ENCODE measurements at places on chromosomes 2 and 18.

DNA sequence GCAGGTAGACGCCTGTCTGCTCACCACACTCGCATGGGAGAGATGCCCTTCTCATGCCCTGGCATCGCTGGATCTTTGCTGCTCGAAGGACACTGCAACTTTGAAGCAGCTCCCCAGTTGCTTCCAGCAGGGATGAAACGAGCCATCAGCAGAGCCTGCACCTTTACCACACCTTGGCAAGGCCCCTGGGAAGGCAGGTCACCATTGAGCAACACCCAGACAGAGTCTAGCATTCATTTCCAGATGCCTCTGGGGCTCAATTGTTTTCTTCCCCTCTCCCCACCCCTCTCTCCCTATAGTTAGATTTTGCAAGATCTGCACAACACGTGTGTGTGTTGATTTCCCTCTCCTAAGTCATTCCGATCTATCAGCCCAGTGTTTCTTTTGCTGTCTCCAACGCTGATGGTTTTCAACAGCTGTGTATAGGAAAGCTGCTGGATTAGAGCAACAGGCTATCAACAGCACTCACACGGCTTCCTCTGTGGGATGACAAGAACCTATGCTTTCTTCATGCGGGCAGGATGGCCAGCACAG is 25.6 kb upstream of the INHBB start:
- no peak for DNase-seq

GRCh38 chr2:189409131-189409530 is 32.1 kb upstream of the WDR75 start:
- no peak for DNase-seq

DNA sequence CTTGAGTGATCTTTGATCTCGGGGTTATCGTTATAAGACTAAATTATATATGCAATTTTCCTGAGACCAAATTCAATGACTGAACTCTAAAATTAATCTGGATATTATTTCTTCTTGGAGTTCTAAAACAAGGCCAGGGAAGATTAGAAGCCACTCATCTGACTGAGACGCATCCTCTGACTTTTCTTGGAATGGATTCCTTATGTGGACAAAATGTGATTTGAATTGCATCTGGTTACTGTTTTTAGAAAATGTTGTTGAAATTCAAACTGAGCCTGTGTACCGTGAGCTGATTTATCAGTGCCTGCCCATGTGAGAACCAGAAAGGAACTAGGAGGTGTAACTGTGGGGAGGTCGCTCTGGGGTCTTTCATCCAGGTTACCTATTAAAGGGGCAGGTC is 330.8 kb downstream of the OSR1 start:
- DNase-seq, result no peak

DNA sequence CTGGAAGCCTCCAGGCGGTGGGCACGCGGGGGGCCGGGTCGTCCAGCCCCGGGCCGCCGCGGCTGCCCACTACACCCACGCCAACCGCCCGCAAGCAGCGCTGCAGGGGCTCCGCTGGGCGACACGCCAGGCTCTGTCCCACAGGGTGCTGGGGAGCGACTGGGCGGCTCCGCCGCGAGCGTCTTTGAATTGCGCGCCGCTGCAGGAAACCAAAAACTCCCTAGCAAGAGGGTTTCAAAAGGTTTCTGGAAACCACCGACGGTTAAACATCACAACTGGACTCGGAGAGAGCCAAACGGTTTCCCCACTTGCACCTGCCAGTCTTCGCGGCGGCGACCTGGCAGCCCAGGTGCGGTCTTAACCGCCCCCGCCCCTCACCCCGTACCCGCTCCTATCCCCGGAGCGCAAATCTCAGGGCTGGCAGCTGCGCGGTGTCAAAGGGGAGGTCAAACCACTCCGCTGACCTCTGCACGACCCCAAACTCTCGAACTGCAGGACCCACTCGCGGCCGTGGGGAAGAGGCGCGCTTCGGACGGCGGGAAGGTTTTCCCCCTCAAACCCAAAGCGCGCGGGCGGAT is 1.0 kb downstream of the CXCR4 start:
- no peak for DNase-seq

DNA sequence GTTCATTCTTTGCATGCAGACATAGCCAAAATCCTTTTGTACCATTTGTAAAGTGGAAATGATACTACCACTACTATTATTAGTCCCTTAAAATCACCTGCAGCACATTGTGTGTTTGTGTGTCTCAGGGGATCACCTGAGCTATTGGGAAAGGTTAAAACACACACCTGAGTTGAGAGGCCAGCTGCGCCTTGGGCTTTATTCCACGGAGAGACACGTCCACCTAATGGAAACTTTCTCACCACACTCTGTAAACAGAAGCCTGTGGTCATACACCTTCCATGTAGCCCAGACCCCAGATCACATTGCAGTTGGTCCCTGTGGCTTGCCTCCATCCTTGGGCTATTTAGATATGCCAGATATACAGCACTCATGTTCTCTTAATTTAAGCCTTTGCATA is 81.8 kb upstream of the SH3BP4 start:
- no peak for DNase-seq

DNA sequence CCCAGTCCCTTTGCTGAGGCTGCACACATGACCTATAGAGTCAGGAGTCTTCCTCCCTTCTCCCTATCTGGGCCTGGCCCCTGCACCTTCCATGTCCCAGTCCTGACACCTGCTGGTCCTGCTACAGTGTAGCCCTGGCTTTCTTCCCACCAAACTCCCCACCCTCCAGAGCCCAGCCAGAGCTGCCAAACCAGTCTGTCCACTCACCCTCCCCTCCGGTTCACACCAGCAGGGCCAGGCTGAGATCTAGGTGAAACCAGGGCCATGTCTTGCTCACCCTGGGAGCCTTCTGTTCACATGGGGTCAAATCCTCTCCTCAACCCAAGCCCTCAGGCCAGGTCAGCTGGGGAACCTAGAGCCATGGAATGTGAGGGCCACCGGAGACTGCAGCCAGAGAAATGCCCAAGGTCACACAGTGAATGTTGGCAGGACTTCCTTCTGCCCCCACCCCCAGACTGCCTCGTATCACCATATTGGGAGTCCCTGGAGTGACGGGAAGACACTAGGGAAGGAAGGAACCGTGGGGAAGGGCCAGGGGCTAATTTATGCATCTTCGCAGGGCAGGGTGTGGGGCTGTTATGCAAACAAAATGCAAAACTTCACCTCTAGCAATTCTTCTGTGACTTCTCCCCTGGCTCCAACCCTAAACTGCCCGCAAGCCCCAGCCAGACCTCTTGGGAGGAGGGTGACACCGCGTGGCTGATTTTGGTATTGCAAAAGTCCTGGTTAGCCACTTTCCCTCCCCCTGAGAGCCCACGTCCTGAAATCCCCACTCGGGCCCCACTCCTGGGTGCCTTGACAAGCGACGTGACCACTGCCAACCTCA is 14.6 kb downstream of the TNS1 start:
- DNase-seq, result peak; percentile 74

DNA sequence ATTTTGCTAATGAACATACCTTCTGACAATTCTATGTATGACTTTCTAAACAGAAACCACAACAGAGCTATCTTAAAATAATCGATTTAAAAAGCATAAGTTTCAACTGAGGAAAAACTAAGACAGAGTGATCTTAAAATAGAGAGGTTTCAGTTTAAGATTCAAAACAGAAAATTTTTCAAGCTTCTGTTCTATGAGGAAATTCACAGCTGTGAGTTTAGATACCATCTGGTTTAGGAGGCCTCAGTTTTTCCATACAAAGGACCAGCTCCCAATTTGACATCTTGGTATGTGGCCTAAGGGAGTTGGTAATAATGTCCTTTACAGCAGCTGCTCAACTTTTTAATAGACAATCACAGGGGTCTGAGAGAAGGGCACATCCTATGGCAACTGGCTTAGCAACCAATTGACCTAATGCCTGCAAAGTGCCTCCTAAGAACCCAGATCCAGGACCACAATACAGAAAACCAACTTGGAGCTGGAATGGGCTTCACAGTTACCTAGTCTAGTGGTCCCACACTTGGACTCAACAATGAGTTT is 39.7 kb downstream of the MDH1 start:
- no peak for DNase-seq

GRCh38 chr2:230958820-230959756 is 34.0 kb upstream of the GPR55 start:
- DNase-seq, result no peak

- DNase-seq, result no peak
Observed at GRCh38 chr2:187319441-187320108, 128.5 kb downstream of the CALCRL start.

- no peak for DNase-seq
Observed at GRCh38 chr2:123917241-123917640, 107.8 kb upstream of the CNTNAP5 start.

DNA sequence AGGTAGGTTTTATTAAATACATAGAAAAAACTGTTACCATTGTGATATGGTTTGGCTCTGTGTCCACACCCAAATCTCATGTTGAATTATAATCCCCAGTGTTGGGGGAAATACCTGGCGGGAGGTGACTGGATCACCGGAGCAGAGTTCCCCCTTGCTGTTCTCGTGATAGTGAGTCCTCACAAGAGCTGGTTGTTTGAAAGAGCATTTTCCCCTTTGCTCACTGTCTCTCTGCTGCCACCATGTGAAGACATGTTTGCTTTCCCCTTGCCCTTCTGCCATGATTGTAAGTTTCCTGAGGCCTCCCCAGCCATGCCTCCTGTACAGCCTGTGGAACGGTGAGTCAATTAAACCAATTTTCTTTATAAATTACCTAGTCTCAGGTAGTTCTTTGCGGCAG is 352.7 kb upstream of the SLC39A10 start:
- DNase-seq, result peak; percentile 7

DNA sequence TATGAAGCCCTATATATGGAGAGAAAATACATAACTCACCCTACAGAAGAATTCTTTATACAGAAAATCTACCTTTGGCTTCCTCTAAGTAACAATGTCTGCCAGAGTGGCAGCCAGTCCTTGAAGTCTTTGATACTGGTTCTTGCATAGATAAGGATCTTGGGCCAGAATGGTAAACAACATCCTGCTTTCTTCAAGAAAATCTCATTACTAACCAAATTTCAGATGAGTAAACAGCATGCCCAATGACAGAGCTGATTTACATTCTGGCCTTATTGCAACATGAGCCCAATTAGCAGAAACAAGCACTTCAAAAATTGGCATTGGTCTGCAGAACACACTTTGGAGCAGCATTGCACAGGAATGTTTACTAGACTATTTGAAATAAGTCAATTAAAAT is 336.5 kb upstream of the ST6GAL2 start:
- no peak for DNase-seq

- DNase-seq, result no peak
Observed at GRCh38 chr2:108640731-108641130, 78.6 kb upstream of the RANBP2 start.

DNA sequence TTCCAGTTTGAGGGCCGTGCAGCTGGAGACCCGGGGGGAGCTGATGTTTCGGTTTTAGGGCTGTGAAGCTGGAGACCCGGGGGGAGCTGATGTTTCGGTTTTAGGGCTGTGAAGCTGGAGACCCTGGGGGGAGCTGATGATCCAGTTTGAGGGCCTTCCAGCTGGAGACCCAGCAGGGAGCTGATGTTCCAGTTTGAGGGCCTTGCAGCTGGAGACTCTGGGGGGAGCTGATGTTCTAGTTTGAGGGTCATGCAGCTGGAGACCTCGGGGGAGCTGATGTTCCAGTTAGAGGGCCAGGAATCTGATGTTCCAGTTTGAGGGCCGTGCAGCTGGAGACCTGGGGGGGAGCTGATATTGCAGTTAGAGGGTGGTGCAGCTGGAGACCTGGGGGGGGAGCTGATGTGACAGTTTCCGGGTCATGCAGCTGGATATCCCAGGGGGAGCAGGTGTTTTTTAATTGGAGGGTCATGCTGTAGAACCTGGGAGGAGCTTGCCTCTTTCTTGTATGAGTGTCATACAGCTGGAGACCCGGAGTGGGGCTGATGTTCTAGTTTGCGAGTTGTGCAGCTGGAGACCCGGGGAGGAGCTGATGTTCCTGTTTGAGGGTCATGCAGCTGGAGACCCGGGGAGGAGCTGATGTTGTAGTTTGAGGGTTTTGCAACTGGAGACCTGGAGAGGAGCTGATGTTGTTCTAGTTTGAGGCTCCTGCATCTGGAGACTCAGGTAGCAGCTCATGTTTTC is 153.2 kb downstream of the RTP5 start:
- no peak for DNase-seq

DNA sequence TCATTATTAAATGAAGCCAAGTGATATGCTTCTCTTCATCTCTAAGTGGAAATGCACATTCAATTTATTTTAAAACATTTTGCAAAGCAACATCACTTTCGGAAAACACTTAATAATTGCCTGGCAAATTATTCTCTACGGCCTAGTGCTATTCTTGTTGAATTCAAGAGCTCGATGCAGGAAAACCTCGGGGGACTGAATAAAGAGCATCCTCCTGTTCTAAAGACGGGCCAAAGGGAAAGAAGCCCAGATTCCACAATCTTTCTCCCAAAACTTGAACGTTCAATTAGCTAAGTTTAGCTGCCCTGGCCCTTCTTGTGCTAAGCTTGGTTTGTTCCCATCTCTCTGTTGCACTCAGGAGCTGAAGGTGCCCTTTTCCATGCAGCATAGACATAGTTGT is 23.2 kb upstream of the SEH1L start:
- no peak for DNase-seq

- DNase-seq, result no peak
Observed at GRCh38 chr2:26033270-26033817, 540 bp upstream of the RAB10 start.

GRCh38 chr2:218022851-218023530 is 20.2 kb upstream of the TNS1 start:
- DNase-seq, result no peak

- DNase-seq, result no peak
Observed at GRCh38 chr2:159174759-159175158, 111.7 kb downstream of the WDSUB1 start.

- DNase-seq, result no peak
Observed at GRCh38 chr2:225272173-225272572, 127.3 kb upstream of the NYAP2 start.

DNA sequence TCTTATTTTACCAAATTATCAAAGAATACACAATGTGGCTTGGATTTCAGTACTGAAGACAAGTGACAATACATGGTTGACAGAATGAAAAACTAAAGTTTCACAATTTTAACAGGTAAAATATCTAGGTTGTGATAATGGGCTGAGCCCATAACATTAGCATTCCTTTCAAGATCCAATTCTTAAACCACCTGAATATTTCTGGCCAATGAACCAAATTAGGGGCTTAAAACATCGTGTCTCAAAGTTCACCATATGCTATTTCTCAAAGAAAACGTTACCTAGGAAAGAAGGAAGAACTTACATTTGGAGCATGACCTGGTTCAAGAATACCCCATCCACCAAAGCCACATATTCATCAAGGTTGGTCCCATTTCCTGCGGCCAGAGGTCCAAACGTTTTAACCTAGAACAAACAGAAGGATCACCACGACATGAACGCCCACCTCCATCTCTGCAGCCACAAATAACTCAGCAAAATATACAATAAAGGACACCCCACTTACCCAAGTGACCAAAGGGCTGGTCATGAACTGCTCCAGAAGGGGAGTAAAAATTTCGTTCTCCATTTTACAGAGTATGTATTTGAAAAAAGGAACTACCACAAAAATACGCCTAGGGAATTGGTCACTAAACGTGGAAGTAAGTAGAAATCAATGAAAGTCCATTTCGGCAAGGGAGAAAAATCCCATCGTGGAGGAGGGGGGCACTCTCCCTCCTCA is 984 bp downstream of the CCDC88A start:
- DNase-seq, result peak; percentile 43
